Myocyte (in vitro differentiated cells): ENCODE measurements at places on chromosomes 5 and 9. TPM values are rescaled to one million over a fixed set of nuclear protein-coding genes. Genes with fewer than 3 reads are reported as not detected.

Gene TGFBR1
- total RNA-seq = 53.9 and 60.4 TPM in 2 replicates

Gene GABRA6
- total RNA-seq = not detected in 2 replicates

GRCh38 chr5:36691226-36691625, 84.8 kb downstream of the SLC1A3 start:
- no peak for DNase-seq

DNA sequence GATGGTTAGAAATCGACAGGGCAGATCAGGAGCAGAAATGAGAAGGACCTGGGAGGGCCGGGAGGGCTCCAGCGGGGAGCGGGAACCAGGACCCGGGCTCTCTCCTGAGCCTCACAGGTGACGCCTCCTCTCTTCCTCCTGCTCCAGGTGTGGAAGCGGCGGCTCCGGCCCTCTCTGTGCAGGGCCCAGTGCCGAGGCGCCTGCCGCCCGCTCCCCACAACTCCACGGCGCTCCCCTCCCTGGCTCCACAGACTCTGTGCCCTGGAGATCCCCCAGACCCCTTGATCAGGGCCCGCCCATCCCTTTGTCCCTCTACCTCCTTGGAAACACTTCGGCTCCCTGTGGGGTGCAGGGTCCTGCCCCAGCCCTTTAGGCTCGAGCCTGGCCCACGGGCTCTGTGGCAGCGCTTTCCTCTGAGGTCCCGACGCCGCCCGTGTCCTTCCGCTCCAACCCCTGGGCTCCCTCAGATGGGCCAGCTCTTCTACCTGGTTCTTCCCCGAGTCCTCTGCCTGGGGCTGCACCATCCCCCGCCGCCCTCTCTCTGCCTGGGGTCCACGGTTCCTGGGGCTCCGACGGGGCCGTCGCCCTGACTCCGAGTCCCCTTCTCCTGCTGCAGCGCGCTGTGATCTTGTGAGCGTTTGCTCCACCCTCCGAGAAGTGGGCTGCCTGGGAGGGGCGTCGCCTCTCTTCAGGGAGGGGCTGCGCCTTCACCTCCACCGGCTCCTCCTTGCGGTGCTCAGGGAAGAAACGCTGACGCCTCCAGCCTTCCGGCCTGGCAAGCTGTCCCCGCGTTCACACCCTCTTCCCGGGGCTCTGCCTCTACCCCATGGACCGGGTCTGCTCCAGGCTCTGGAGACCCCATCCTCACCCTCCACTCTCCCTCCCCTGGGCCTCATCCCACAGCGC, 22.4 kb upstream of the SLC6A3 start:
- no peak for DNase-seq

Gene SMIM3
- total RNA-seq = 67.1 and 74.6 TPM in 2 replicates
